ENCODE measurements at places on chromosomes 3 and 15.

DNA sequence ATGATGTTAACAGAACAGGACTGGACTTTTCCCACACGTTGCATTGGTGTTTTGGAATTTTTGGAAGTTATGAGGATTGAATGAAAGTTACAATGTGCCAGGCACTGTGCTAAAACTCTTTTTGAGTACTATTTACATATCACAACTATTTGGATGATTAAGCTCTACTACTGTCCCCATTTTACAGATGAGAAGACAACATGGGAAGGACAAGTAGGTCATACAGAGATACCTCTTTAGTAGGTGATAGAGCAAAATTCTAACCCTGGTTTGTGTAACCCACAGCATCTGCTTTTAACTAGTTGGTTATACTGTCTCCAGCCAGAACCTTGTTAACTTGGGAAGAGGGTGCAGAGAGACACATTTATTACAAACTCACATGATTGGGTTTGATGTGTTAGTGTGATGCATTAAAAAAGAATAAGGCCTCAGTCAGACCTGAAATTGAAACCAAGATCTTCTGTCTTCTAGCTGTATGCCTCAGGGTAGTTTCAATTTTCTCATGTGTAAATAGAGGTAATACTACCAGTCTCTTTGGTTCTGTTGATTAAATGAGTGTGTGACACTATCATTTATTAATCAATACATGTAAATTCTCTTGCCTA, 1.4 kb downstream of the NDUFB4 start:
- DNase-seq = no peak

GRCh38 chr3:128620268-128620691, 30.3 kb downstream of the RPN1 start:
- no peak for DNase-seq

DNA sequence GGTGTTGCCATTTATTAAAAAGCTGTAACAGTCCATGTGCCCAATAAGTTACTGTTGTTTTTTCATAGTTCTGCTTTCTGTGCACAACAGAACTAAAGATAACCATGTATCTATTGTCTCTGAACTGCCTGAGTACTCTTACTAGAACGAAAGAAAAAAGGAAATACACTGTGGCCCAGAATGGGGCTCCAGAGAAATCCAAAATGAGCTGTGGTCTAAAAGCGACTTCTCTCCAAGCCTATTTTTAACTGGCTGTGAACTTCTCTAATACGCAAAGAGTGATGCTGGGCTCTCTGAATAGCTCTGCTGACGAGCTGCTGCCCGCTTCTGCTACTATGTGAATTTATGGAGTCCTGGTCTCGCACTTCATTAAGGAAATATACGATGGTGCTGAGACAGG, 56.2 kb upstream of the LPP start:
- no peak for DNase-seq

DNA sequence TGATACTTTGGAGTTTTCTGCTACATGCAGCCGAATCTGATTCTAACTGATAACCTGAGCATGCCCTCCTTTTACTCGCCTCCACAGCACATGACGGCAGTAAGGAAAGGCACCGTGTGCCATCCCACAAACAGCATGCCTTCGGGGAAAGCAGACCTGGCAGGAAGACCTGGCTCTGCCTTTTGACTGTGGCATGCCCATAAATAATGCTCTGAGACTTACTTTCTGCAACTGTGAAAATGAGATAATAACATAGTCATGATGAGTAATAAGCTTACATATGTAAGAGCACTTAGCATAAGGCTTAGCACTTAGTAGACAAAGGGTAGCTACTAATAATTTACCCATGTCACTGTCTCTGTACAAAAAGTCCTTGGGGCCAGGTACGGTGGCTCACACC, 32.9 kb downstream of the MTHFS start:
- no peak for DNase-seq

GRCh38 chr15:89828281-89829145, 13.9 kb upstream of the ANPEP start:
- DNase-seq = no peak

GRCh38 chr15:52180196-52180835, 10.9 kb downstream of the GNB5 start:
- peak; percentile 43 for DNase-seq

DNA sequence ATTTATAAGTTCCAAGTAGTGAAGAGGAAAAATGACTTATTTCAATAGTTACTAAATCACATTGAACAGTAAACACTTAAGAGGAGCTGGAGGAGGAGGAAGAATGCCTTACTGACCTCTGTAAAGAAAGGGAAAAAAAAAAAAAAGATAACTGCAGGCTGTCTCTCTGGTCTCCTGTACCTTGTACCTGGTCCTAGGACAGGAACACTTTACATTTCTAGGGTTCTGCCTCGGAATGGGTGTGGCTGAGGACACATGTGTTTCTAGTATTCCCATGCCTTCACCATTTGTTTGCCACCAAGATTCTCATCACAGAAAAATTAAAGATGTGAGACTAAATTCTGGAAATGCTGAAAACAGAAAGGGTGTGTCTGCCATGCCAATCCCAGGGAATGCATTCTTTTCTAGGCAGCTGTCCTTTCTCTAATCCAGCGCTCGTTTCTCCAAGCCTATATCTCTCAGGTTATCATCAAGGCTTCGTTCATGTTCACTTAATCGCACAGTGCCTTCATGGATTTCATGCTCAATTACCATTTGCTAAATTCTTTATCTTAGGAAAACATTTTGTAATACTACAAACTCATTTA, 1208.3 kb downstream of the OTOL1 start:
- no peak for DNase-seq

DNA sequence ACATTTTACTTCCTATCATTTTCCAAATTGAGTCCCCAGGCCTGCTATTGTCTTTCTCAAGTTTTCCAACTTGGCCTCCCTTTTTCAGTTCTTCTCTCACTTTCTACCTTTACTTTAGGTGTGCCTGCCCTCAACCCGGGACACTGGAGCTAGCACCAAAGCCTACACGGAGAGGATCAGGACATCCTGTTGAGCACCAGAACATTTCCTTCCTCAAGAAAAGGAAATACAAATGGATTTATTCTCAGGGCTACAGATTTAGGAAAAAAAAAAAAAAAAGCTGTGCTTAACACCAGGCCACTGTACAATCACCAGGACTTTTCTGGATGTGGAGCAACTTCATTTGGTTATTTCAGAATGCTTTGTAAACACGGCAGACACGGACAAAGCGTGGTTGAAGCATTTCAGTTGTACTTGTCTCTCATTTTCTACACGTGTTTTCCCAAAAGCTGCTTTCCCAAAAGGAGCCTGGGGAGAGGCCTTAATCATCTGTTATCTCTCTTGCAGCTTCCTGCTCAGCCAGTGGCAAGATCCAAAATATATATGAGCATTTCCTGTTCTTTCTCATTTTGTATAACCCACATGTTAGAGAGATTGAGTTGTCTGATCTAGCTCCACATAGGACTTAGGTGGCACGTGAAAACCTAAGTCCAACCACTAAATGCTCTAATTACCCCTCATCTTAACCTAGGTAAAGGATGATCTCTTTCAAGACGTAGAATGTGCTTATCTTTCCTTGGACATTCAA, 15.5 kb upstream of the ATP1B3 start:
- no peak for DNase-seq

GRCh38 chr15:41256577-41257038, 25.5 kb downstream of the CHP1 start:
- no peak for DNase-seq

DNA sequence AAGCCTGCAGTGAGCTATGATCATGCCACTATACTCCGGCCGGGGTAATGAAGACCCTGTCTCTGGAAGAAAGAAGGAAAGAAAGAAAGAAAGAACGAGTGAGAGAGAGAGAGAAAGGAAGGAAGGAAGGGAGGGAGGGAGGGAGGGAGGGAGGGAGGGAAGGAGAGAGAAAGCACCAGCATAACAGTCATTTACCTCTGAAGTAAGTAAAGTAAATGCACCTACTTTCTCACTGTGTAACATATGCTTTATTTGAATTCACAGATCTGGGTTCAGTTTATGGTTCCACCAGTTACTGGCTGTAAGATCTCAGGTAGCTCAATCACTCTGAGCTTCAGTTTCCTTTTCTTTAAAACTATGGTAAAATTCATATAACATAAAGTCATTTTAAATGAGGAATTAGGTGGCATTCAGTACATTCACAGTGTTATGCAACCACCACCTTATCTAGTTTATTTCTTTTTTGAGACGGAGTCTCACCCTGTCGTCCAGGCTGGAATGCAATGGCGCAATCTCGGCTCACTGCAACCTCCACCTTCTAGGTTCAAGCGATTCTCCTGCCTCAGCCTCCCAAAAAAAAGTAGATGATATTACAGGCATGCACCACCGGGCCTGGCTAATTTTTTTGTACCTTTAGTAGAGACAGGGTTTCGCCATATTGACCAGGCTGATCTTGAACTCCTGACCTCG, 16.1 kb upstream of the RAD54L2 start:
- DNase-seq = no peak

- DNase-seq = no peak
Measured at GRCh38 chr15:33910741-33911140, 57.6 kb upstream of the CHRM5 start.

DNA sequence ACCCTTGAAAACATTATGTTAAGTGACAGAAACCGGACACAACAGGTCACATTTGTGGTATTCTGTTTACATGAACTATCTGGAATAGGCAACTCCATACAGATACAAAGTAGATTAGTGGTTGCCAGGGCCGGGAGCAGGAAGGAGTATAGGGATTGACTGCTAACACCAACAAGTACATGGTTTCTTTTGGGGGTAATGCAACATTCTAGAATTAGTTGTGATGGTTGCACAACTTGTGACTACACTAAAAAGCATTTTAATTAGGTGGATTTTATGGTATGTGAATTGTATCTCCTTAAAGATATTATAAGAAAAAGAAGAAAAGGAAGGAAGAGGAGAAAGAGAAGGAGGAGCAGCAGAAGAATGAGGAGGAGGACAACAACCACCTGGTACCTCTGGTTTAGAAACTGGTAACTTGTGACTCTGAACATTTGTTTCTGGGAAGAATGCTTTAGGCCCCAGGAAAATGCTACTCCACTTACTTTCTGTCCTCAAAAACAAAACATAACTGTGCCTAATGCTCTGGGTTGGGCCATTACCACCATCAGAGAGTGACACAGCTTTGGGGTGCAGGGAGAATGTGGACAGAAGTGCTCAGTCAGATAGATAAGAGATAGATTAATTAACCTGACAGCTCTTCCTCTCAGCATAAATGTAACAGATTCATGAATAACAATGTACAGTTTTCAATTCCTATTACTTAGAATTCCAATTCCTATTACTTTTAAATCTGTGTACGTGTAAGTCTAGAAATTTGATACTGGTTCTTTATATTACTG, 20.3 kb downstream of the SETMAR start:
- DNase-seq = no peak

GRCh38 chr3:37531066-37531720, 330.5 kb upstream of the CTDSPL start:
- DNase-seq = no peak

DNA sequence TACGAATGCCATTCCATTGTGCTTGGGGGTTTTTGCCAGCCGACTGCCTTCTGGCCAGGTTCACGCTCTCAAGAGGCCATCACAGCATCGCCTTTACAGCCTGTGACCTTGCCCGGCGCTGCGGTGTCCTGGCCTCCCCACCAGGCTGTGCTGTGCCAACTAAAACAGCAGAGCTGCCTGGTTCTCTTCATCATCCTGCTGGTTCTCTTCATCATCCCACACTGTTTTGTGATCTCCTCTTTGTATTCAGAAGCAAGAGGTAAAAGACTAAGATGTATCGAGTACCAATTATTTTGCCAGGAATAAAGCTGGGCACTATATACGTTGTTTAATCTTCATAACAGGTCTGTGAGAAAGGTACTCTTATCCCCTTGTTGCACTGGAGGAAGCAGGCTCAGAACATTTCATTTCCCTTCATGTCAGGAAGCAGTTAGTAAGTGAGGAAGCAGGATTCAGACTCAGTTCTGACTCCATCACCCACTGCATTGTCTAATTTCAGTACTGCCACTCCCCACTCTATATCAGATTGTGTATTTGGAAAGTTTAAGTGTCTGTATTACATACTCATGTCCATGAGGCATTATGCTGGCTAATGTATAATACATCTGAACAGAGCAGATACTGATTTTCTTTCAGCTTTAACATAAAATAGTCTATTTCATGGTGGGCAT, 92.7 kb downstream of the LRRC28 start:
- peak; percentile 7 for DNase-seq

GRCh38 chr3:63921741-63922482, 9.7 kb upstream of the SCAANT1 start:
- no peak for DNase-seq

DNA sequence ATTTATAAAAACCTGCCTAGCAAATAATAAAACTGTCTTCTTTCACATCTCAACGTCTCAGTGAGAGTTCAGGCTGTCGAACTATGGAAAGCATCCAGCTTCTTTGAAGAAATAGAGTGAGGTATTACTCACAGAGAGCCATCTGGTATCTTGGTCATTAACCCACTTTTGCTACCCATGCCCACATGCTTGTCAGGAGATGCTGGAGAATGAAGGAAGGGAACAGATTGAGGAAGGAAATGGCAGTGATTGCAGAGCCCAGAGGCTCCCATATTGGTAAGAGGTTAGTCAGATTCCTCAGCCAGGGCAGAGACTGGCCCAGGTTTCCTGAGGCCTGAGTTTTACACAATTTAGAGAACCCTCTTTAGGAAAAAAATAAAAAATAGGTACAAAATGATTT, 119.1 kb downstream of the B3GALNT1 start:
- DNase-seq = no peak

- DNase-seq = no peak
Measured at GRCh38 chr3:4976109-4976508, 3.1 kb upstream of the BHLHE40 start.

DNA sequence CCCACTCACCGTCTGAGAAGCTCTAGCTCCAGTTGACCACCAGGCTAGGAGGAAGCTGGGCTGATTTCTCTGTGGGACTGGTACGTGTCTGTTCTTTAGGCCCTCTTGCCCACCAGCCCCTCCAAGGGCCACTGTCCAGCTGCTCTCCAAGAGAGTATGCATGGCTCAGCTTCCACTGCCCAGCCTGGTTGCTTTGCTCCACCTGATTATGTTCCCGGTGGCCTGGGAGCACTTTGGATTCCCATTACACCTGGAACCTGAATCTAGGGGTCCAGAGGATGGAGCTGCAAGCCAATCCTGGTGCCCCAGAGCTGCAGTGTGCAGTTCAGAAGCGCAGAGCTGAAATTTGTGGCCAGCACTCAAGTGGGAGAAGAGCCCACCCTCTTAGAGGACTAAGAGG, 402.1 kb upstream of the CNTN6 start:
- DNase-seq = no peak

GRCh38 chr3:5298453-5298852, 110.9 kb downstream of the EDEM1 start:
- no peak for DNase-seq
